Activated effector memory CD4-positive, alpha-beta T cell treated with Interleukin-2 at 50 U/mL for 16 hours (primary cell): ENCODE measurements at places on chromosomes 13 and 19.

- DNase-seq, result no peak
These were observed 780 bp downstream of the CD177 start for GRCh38 chr19:43354305-43354627.

- no peak for DNase-seq
These were observed 8.9 kb downstream of the ZSCAN1 start for GRCh38 chr19:58042495-58043340.

DNA sequence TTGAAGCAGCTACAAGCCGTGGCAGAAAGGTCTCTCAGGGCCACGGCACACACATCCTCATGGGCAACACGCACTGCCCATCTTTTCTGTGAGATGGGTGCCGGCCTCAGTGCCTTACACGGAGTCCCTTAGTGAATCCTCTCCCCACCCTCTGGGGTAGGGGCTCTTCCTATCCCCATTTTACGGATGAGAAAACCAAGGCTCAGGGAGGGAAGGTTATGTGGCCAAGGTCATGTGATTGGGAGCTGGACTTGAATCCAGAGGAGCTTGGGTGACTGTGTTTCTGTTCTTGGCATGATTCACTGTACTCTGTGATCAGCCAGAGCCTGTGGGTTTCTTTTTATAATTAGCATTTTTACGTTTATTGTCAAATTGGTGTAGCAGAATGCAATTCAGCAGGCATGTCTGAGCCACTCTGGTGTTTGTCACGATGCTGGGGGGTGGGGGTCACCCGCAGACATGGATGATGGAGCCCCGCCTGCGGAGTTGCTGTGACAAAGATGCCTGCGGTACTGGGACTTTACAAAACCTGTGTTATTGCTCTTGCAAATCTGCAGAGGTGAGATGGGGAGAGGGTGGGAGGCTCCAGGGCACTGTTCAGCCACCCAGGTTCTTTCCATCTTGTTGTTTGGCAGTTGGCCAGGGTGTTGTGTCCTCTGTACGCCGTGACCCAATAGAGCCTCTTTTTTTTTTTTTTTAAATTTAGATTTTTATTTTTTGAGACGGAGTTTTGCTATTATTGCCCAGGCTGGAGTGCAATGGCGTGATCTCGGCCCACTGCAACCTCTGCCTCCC lies 4.5 kb downstream of the SCN1B start:
- no peak for DNase-seq

DNA sequence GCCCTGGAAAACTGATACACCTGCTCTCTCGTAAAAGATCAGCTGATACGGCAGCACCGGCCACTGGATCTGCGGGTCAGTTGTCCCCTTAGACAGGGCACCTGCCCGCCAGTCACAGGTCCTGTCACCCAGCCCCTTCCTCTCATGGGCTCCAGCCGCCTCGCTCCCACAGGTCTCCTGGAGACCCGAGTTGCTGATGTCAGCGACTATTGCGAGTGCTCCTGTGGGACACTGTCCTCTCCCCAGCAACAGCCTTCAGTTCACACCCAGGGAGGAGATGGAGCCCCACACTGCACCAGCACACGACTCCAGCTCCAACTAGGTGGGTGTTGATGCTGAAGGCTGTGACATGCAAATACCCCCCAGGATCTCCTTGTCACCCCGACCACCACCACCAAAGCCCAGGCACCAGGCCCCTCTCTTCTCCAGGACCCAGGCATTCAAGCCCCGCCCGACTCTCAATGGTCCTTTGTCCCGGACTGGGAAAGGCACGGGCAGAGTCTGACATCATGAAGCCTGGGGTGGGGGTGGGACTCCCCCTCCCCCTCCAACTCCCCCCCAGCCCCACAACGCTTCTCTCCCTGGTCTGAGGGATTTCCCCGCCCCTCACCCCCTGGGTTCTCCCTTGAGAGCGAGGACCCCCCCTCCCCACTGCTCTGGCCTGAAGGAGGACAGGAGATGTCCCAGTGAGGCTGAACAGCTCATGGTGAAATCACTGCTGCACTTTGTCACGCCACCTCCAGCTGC lies 1.4 kb upstream of the MAG start:
- DNase-seq, result no peak

DNA sequence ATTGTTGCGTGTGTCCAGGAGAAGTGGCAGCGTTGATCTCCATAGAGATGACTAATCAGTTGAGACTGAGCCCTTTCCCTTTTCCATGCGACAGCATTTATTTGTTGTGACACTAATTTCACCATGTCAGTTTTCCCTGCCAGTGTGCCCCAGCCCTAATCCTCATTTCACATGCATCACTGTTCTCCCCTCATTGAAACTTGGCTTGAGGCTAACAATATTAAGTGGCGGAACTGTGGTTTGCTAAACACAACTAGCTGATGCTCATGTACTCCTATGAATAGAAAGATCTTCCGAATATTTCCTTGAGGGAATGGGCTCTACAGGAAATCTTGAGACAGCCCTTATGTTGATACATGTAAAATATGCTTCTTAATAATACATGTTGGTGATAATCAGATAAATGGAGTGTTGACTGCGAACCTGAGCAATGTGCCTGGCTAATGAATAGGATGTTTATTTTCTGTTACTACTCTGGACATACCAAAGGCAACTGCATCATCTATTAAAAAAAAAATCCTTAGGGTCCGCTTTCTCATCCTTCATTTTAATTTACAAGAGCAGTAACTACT lies 258.6 kb downstream of the ATP8A2 start:
- DNase-seq, result no peak

- DNase-seq, result no peak
These were observed 38.2 kb downstream of the PDS5B start for GRCh38 chr13:32624441-32624840.

DNA sequence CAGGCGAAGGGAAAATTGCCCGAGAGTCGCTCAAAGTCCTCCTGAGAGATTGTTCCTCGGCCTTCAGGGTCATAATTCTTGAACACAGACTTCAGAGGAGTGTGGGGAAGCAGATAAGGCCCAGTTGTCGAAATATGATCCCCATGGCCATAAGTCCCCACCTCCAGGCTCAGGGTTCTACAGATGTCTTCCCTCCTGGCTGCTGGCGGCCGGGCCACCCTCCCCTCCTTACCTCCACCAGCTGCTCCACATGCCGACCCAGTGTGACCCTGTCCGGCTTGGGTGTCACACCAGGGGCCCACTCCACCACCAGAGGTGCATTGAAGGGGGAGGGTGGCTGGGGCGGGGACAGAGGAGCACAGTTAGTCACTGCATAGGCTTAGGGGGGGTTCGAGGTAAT lies 10.1 kb downstream of the FAM98C start:
- DNase-seq, result no peak

- no peak for DNase-seq
These were observed 268.2 kb upstream of the MAB21L1 start for GRCh38 chr13:35744566-35745178.

GRCh38 chr13:53079691-53080090 lies 51.1 kb downstream of the OLFM4 start:
- DNase-seq, result no peak

GRCh38 chr13:30165071-30165470 lies 142.3 kb downstream of the KATNAL1 start:
- no peak for DNase-seq

DNA sequence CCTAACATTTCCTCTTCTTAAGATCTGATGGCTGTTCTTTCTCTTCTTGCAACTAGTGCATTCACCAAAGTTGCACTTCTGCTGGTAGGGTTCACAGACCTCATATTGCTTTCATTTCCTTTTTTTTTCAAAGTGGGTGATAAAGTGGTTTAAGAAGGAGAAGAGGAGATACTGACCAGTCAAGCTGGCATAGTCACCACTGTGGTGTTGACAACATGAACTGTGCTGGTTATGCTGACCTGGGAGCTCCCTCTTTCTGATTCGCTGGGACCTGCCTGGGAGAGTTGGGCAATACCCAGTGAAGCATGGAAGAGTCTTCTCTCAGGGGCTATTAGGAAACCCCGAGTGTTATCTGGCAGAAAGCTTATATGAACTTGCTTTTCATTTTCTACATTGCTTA lies 222.9 kb downstream of the SLITRK5 start:
- no peak for DNase-seq

GRCh38 chr13:50126993-50127725 lies 111.9 kb downstream of the KCNRG start:
- peak; percentile 42 for DNase-seq

- DNase-seq, result no peak
These were observed 9.6 kb downstream of the IRGQ start for GRCh38 chr19:43586346-43586745.

DNA sequence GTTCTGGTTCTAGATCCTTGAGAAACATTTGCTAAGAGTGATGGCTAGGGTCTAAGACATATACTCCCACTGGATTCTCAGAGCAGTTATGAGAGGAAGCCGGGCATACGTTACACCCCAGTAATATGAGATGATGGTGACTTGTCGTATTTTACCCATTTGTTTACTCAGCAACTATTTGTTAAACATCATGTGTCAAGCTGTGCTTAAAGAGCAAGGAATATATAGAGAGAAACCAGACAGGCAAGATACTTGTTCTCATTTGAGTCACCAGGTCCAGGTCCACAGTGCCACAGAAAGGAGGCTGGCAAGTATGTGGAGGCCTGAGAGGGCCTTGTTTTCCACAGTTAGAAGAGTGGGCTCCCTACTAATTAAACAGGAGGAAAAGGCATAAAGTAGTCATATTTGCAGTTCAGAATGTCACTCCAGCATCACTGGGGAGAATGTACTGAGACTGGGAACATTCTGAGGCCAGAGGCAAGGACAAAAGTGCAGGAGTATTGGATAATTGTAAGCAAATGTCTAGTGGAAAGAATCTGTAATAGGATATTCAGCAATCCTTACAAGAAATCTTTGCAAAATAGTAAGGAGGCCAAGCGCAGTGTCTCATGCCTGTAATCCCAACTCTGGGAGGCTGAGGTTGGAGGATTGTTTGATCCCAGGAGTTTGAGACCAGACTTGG lies 142.2 kb downstream of the IRS2 start:
- no peak for DNase-seq

DNA sequence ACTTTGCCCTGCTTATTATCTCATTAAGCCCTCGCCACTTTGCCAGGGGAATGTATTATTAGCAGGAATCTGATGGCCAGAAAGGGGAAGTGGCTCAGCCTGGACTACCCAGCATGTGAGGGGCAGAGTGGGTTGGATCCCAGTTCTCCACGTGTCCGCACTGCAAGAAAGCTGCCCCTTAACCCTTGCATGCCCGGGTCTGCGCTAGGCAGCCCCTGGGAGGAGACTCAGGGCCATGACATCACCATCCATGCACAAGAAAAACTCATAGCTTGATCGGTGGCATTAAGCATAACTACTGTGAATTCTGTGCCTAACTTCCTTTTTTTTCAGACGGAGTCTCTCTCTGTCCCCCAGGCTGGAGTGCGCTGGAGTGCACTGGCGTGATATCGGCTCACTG lies 8.9 kb downstream of the CACNG8 start:
- no peak for DNase-seq

GRCh38 chr13:76638882-76639281 lies 247.3 kb downstream of the KCTD12 start:
- DNase-seq, result no peak

GRCh38 chr13:48319531-48320398 lies 16.2 kb downstream of the RB1 start:
- DNase-seq, result no peak

GRCh38 chr13:33251131-33251661 lies 34.4 kb downstream of the STARD13 start:
- no peak for DNase-seq

DNA sequence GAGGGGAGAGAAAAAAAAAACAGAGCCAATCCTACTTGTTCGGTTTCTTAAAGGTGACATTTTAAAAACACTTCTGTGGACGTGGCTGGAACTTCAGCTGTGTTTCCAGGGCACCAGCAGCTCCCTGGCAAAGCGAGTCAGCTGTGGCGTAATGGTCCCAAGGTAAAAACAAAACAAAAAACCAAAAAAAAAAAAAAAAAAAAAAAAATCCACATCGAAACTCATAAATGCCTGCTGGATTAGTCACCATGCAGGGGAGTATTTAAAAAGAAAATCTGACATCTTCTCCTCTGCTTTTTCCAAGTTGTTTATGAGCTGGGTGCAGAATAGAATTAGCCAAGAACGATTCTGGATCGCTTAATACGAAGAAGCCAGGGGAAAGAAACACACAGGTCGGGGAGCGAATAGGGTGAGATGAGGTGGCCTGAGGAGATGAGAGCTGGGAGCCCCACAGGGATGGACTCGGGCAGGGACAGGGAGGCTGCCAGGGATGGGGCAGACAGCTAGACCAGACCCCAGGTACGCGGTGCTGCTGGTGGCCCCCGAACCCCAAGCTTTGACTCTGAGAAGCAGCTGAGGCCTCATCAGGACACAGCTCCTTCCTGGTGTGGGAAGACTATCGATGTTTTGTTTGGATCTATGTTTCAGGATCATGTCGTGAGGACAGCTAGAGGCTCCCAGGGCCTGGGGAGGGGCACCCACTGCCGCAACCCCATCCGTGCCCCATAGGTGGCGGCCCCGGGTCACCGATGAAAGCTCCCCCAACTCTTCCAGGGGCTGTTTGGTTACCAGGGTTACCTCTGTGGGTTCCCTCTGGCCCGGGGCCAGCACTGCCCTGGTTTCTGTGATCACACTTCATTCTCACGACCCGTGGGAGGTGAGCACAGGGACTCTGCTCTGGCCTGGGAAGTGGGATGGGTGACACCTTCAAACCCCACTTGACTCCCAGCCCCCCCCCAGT lies 3.1 kb upstream of the CTXN1 start:
- DNase-seq, result peak; percentile 49

- no peak for DNase-seq
These were observed 557 bp downstream of the ZNF576 start for GRCh38 chr19:43596842-43597461.

- no peak for DNase-seq
These were observed 148.3 kb downstream of the PDS5B start for GRCh38 chr13:32734511-32734910.

DNA sequence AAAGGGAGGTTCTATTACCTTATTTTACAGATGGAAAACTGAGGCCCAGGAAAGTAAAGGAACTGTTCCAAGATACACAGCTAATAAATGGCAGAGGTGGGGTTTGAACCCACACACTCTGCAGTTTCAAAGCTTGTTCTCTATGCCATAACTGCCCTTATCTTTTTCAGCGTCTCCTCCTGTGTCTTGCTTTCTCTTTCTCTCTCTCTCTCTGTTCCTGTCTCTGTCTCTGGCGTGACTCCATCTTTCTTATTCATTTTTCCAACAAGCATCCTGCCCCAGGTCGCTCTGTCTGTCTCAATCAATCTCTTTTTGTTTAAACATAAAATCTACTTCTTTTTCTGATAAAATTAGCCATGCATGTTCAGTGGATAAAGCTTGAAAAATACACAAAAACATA lies 3.2 kb upstream of the IFNL4 start:
- no peak for DNase-seq

GRCh38 chr13:30824651-30825050 lies 81.4 kb upstream of the MEDAG start:
- DNase-seq, result no peak

GRCh38 chr19:35360880-35361420 lies 2.7 kb downstream of the FFAR3 start:
- no peak for DNase-seq
